ENCODE measurements at places on chromosomes 5 and 9.

DNA sequence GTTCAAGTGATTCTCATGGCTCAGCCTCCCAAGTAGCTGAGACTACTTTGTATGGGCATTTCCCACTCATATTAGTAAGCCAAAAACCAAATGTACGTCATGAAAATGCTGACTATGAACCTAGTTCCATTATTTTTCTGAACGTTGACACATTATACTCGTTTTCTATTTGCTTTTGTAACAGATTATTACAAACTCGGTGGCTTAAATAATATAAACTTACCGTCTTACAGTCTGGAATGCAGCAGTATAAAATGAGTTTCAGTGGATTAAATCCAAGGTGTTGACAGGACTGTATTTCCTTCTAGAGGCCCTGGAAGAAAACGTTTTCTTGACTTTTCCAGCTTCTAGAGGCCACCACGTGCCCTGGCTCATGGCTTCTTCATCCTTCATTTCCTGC, 517.0 kb downstream of the GADD45G start:
- DNase-seq, result no peak

DNA sequence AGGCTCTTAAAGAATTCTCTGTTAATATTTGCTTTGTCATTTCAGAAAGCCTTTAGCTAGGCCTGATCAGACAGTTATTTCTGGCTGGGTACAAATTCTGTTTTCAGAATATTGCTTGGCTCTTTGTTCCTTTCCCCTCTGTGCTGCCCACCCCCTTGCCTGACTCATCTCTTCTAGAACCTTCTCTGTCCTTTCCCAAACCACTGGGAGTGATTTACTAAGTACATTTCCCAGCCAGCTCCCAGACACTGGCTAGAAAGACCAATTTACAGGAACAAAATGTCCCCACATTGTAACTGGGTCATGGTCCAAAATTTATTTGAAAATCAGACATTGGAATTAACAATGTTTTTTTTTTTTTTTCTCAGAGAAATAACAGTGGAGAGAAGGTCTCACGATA, 133.1 kb upstream of the MAP1B start:
- no peak for DNase-seq

DNA sequence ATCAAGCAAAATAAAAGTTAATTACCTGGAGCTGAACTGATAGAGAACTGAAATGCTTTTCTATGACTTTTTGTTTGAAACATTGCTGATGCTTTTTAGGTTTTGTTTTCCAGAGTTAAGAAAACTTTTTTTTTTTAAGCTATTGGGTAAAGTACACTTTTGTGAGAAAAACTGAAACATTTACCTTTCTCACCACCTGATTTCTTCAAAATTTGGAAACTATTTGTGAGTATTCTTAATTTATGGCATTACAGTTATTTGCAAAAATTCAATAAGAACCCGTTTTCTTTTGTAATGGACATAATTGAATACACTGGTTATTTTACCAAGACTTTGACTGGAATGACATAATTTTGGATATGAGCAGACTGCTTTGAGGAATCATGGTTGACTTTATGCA, 6.6 kb downstream of the C9orf153 start:
- no peak for DNase-seq

DNA sequence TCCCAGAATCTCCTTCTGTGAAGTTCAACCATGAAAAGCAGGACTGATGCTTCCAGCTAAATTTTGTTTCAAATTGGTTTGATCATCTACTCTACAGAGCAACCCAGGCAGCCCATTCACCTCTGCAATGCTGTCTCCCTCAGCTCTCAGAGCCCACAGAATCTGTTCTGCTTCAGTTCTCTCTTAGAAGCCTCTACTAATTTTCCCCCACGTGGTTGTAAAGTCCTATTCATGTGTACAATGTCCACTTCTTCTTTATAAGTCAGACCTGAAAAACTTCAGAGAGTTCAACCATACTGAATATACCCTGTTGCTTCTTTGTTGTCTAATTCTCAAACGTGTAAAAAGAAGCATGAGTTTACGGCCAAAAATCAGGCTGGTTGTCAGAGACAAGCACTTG, 21.3 kb upstream of the FAM13B start:
- DNase-seq, result no peak

- no peak for DNase-seq
Observed at GRCh38 chr5:93731987-93732386, 9.4 kb downstream of the POU5F2 start.

DNA sequence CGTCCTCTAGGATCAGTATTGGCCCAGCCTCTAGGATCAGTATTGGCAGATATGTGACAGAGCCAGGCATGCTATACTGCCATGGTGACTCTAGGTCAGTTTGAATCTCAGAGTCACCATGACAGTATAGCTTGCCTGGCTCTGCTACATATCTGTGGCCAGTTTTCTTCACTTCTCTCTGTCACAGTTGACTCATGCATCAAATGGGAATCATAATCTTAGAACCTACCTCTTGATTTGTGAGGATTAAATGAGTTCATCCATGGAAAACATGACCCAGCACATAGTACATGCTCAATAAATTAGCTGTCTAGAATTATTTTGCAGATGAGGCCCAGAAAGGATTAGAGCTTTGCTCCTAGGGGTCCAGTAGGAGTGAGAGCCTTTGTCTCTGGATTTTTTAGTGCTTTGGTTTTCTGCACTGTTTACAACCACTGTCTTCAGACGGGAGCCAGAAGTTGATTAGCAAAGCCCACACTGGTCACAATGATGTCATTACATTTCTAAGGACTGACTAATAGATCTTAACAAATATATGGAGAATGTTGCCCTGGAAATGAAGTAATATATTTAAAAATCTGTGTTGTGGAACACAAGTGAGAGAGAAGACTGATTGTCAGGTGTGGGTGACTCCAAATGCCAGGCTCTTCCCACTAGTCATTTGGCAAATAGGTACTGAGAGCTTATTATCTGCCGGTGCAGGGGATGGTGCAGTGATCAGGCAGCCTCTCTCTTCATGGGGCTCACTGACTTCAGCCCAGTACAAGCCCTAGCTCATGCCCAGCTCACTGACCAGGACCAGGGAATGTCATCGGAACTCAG, 76.0 kb downstream of the COL15A1 start:
- no peak for DNase-seq

Data from hematopoietic multipotent progenitor cell (in vitro differentiated cells).